CD4-positive, alpha-beta T cell treated with Interleukin-1 beta for 1 hour (primary cell): ENCODE measurements at places on chromosomes 5 and 9.

DNA sequence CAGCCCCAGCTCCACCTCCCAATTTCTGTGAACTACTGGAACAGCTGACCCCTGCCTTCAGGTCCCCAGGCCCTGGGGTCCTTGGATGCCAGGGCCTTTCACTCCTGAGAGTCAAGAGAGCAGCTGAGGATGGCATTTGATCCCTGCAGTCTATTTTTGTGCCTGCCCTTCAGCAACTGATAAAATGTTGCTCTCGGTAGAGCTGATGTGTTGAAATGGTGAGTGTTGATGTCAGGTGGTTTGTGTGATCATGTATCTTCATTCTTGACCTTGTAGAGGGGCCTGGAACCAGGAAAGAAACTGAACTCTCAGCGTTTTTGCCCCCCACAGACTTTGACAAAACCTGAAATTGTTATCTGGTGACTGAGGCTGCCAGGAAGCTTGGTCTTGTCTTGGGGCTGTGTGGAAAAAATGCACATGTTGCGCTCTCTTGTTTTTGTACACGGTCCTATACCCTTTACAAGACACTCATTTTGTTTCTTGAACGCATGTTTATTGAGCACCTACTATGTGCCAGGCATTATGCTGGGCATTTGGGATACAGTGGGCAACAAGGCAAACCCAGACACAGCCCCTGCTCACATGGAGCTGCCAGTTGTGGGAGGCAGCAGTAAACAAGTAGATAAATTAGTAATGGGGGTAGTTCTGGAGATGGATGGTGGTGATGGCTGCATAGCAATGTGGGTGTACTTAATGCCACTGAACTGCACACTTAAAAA is 78.3 kb downstream of the PPARGC1B start:
- no peak for DNase-seq

- no peak for DNase-seq
Observed at GRCh38 chr9:20125727-20126126, 336.9 kb upstream of the SLC24A2 start.

- DNase-seq: no peak
Observed at GRCh38 chr5:171810227-171810626, 24.6 kb downstream of the SMIM23 start.

GRCh38 chr9:114590328-114590727 is 2.8 kb downstream of the ATP6V1G1 start:
- DNase-seq: no peak

GRCh38 chr9:138101444-138102234 is 224.1 kb downstream of the CACNA1B start:
- no peak for DNase-seq

GRCh38 chr9:125609744-125610143 is 97.3 kb downstream of the MAPKAP1 start:
- no peak for DNase-seq

DNA sequence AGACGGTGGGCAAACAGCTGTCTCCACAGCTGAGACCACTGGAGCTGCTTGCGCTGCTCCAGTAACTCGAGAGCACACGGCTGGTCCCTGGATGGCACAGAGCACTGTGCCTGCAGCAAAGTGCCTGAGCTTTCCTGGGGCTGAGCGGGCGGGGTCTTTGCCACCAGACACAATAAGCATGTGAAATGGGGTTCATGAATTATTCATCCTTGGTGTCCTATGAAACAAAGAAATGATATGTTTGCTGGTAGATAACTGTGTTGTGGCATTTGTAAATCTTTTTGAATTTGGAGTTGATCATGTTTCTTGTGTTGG is 151.7 kb upstream of the MPDZ start:
- DNase-seq: no peak

DNA sequence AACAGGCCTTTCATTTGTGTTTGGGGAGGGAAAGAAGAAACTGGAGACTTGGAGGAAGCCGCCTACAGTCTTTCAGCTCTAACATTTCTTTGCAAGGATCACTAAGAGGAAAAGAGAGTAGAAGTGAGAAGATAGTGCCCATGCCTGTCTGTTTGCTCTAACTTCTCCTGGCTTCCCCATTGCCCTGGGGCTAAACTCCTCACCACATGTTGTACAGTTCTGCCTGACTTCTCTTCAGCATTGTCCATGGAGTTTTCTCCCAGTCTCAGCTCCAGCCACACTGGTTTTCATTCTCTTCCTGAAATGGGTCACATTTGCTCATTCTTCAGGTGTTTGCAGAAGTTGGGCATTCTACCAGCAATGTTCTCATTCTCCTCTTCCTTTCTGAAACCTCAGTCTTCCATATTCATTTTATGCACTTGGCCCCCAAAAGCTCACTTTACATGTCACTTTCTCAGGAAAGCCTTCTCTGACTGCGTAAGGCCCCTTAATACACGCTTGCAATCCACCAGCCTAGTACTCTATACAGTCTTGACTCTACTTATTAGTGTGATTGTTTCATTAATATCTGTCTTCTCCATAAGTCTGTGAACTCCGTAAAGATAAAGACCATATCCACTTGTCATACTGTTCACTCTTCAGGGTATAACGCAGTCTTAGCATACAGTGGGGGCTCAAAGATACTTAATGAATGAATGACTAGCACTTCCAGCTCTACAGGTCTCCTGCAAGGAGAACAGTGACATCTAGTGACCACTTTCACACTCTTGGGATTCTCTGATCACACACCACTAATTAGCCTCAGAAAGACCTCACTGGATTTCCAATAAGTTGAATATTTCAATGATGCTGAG is 40.2 kb upstream of the TRIM32 start:
- no peak for DNase-seq

GRCh38 chr5:1293416-1294205 is 1.3 kb downstream of the TERT start:
- no peak for DNase-seq

DNA sequence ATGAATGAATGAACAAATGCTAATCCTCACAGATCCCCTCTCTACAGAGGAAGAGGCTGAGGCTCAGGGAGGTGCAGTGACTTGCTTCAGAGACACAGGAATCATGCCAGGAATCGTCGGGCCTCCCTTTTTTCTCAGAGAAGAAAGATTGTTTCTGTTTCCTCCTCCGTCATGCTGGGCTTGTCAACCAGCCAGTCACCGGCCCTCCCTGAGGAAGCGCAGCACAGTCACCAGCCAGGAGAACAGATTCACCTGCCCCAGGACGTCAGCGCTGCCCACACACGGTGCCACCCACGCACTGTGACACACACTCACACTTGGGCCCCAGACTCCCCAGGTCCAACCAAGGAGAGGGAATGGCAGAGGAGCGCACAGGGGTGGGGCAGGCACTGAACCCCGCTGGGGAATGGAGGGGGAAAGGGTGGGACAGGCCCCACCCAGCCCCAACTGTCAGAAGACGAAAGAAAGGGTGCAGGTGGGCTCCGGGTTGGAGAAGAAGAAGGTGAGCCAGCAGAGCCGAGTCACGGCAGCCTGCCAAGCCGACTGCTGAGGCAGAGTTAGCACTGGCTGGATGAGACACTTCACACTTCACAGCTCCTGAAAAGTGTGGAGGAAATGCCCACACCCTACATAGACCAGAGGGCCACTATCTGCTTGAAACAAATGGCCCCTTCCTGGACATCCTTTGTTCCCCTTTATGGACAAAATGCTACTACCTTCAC is 13.8 kb upstream of the ERGIC1 start:
- no peak for DNase-seq

DNA sequence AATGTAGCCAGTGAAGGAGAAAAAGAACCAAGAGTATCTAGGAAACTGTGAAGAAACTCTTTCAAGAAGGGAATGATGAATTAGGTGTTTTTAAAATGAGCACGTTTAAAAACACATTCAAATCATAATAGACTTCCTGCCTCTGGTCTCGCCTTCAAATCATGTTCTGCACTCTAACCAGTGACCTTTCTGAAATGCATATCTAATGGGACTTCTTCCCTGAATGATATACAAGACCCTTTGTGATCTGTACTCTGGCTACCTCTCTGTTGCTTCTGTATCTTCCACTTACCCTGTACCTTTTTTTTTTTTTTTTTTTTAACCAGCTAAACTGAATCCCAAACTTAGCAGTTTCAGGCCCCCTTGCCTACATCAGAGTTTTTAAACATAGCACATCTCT is 19.5 kb downstream of the SRFBP1 start:
- no peak for DNase-seq

DNA sequence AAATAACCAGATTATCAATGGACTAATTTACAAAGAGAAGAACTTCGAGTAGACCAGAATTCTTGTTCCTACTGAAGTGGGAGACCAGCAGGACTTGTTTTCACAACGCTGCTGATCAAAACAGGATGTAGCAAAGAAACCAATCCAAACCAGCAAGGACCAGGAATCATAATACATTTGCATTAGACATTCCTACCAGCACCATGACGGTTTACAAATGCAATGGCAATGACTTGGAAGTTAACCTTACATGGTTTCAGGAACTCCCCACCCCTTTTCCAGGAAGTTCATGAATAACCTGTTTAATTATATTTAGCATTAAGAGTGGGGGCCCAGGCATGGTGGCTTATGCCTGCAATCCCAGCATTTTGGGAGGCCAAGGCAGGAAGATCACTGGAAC is 100.0 kb downstream of the LPAR1 start:
- no peak for DNase-seq

GRCh38 chr5:141800617-141801016 is 77.6 kb downstream of the PCDH1 start:
- DNase-seq: no peak

GRCh38 chr5:95817430-95817829 is 5.1 kb downstream of the GLRX start:
- peak; percentile 61 for DNase-seq

GRCh38 chr5:77993855-77994318 is 217.7 kb upstream of the TBCA start:
- no peak for DNase-seq

- DNase-seq: peak; percentile 24
Observed at GRCh38 chr9:131799177-131799823, 59.4 kb upstream of the RAPGEF1 start.

DNA sequence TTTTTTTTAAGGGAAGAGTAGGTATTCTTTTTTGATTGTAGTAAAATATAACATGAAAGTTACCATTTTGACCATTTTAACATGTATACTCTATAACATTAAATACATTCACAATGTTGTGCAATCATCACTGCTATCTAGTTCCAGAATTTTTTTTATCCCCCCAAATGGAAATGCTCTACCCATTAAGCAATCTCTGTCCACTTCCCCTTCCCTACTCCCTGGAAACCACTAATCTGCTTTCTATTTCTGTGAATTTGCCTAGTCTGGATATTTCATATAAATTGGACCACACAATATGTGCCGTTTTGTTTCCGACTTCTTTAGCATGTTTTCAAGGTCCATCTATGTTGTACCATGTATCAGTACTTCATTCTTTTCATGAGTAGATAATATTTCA is 429.5 kb downstream of the TLE1 start:
- no peak for DNase-seq

- DNase-seq: no peak
Observed at GRCh38 chr5:96483878-96484277, 50.8 kb upstream of the PCSK1 start.

DNA sequence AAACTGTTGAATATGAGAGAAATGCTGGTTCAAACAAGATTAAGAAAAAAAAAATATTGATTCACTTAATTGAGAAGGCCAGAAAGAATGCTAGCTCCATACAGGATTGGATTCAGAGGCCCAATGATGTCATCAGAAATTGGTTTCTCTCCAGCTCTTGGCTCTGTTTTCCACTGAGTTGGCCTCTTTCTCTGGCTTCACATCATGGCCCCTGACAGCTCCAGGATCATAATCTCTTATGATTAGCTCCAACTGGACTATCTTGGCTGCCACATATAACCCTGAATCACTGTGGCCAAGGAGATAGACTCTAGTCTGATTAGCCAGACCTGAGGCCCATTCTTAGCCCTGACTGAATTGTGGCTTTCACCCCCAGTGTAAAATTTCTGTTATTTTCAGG is 244.7 kb upstream of the GRAMD2B start:
- no peak for DNase-seq

DNA sequence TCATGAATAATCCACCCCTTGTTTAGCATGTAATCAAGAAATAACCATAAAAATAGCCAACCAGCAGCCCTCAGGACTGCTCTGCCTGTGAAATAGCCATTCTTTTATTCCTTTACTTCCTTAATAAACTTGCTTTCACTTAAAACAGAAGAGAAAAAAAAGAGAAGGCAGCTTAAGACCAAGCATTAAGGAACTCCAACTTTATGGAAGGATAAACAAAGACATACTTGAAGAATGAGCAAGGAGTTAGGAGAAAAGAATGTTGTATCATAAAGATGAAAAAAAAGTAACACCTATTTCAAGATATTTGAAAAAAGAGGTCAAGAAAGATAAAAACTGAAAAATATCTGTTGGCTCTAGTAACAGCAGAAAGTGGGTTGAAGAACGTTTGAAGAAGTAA is 107.6 kb downstream of the RNF180 start:
- DNase-seq: no peak

- DNase-seq: peak; percentile 98
Observed at GRCh38 chr9:126804696-126805553, at the start of gene ZBTB43. Gene ZBTB43, plus strand, starts transcription at chr9:126805040. Its CDS starts 27,470 bp downstream, at chr9:126832510.

- no peak for DNase-seq
Observed at GRCh38 chr9:36924071-36924470, 110.0 kb downstream of the PAX5 start.

DNA sequence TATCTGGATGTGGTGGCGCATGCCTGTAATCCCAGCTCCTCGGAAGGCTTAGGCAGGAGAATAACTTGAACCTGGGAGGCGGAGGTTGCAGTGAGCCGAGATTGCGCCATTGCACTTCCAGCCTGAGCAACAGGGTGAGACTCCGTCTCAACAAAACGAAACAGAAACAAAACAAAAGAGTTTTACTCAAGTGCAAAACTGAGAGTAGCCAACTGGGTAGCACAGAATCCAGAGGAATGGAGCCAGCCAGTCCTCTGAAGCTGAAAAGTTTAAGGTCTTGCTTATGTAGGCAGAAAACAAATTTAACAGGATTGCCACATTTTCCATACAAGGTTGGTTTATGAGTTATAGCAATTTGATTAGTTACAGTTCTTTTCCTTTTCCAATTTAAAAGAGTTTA is 32.0 kb downstream of the SPIN1 start:
- DNase-seq: no peak

GRCh38 chr9:366620-367019 is 152.0 kb downstream of the DOCK8 start:
- no peak for DNase-seq

- peak; percentile 63 for DNase-seq
Observed at GRCh38 chr5:163564321-163564938, 59.0 kb downstream of the MAT2B start.

DNA sequence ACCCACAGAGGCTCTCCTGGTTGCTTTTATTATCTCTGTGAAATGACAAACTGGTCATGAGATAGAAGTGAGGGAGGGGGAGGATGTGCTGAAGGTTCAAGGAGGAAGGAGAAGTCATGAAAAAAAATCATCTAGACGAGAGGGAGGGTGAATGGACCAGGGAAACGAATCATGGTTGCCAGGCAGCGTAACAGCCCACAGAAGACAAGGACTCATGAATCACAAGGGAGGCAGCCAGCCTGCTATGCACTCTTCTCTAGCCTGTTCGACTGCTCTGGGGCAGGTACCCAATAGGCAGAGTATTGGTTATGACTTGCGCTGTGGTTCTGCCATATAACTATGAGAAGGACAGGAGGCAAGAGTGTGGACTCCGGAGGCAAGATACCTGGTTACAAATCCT is 475.2 kb downstream of the CDK5RAP2 start:
- DNase-seq: no peak
